ENCODE measurements at places on chromosomes 4 and X.

DNA sequence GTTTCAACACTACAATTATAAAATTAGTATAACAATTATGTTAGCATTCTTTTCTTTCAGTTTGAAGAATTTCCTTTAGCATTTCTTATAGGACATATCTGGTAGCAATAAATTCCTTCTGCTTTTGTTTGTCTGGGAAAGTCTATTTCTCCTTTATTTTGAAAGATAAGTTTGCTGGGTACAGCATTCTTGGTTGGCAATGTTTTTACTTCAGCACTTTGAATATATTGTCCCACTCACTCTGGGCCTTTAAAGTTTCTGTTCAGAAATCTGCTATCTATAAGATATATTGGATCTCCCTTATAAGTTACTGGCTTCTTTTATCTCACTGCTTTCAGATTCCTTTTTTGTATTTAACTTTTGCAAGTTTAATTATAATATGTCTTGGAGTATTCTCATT lies 222.1 kb downstream of the PARM1 start:
- no peak for DNase-seq

DNA sequence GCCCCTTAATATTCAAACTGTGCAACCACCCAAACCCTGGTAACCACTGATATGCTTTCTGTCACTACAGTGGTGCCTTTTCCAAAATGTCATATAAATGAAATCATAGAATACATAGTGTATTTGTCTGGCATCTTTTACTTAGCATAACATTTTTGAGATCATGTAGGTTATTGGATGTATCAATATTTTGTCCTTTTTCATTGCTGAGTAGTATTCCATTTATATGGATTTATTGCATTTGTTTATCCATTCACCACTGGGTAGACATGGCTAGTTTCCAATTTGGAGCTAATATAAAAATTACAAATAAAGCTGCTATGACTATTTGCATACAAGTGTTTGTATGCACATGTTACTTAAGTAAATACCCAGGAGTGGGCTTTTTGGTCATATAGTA lies 121.6 kb downstream of the TMEM144 start:
- no peak for DNase-seq

DNA sequence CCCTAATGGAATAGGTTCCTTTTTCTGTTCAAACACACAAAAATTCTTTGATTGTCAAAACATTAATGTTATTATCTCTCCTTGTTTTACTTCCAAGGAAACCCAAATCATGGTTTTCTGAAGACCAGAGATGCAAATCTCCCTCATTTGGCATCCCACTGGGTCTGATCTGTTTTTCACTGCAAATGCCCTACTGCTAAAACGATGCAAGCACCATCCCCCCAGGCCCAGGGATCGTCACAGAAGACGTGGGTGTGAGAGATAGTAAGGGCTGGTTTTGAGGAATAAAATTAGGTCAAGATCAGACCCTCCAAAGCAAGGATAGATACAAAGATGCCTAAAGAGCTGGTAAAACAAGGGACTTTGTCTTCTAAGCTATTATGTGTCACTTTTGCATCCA lies 33.6 kb downstream of the GSPT2 start:
- no peak for DNase-seq

DNA sequence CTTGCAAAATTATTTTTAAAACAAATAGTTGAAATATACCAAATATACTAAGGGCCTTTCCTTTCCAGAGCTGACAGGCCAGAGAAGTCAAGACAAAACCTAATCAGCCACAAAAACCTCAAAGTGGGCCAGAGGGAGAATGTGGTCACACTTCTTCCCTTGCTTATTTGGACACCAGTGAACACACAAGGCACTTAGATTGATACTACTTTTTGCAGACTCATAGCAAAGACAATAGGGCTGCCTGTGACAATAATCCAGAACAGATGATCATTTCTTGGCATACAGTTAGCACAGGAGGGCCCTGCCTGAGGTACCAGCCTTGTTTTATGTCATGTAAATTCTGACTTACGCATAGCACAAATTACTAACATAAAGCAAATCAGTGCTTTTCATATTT lies 215.7 kb upstream of the NEIL3 start:
- no peak for DNase-seq

- no peak for DNase-seq
Measured at GRCh38 chr4:66252291-66252690, 582.0 kb upstream of the EPHA5 start.

DNA sequence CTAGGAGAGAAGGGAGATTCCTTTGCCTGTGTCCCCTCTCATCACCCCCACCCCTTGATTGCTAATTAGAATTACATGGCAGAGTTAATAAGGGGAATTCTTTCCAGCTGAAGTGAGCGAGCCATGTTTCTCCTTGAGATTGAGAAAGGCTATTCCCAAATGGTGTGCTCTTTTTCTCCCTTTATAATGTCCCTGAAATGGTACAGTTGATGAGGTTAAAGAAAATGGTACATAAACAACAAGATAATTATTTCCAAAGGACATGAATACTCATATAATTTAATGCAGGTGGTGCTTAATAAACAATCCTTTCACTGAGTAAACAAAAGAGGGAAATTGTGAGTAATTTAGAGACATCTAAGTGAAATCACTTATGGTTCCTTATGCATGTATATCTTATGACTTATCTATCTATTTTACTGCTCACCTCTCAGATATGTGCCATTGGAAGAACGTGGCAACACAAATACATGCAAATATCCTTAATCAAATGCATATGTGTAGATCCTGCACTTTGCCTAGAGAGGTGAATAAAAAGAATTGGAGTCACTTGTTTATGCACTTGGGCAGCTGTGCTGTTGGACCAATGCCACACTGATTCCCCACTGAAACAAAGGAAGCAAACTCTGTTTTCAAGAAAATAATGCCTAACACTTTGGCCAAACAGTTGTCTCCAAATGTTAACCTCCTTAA lies 106.6 kb upstream of the WDR44 start:
- DNase-seq = no peak
